ENCODE measurements at places on chromosomes 5 and 9.
A peak's percentile ranks its signal among the peaks of the same experiment; 100 is the strongest.

- no peak for DNase-seq
These were observed 75.5 kb downstream of the TSPAN17 start for GRCh38 chr5:176722757-176723156.

- no peak for DNase-seq
These were observed 59.0 kb upstream of the KLF4 start for GRCh38 chr9:107548298-107549142.

- no peak for DNase-seq
These were observed 126.5 kb upstream of the BNC2 start for GRCh38 chr9:16996901-16997491.

- DNase-seq, result no peak
These were observed 16.4 kb upstream of the SMIM15 start for GRCh38 chr5:61178702-61179101.

DNA sequence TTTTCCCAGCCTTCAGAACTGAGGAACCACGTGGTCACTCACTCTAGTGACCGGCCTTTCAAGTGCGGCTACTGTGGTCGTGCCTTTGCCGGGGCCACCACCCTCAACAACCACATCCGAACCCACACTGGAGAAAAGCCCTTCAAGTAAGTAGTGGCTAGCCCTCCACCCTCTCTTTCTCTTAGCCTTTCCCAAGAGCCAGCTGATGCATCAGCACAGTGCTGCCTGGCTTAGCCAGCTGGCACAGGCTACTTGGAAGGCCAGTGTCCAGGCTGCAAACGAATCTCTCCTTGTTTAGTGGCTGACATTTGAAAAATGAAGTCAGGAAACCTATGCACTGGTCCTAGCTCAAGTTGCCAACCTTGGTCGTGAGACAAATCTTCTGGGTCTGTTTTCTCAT, 91.1 kb downstream of the PRDM6 start:
- DNase-seq, result no peak

DNA sequence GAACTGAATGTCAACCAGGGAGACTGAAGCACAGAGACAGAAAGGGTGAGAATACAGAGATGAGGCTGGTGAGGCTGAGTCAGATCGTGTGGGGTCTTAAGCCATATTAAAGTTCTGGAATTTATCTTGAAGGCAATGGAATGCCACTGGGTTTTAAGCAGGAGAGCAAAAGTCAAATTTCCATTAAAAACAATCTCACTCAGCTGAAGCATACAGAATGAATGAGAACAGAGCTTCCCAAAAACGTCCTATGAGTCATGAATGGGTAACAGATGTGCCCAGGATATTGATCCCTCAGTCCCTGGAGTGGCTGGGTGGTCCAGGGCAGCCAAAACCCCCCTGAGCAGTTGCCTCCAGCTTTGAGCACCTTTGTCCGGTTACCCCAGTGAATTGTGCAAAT, 44.9 kb downstream of the PFDN1 start:
- peak; percentile 8 for DNase-seq

DNA sequence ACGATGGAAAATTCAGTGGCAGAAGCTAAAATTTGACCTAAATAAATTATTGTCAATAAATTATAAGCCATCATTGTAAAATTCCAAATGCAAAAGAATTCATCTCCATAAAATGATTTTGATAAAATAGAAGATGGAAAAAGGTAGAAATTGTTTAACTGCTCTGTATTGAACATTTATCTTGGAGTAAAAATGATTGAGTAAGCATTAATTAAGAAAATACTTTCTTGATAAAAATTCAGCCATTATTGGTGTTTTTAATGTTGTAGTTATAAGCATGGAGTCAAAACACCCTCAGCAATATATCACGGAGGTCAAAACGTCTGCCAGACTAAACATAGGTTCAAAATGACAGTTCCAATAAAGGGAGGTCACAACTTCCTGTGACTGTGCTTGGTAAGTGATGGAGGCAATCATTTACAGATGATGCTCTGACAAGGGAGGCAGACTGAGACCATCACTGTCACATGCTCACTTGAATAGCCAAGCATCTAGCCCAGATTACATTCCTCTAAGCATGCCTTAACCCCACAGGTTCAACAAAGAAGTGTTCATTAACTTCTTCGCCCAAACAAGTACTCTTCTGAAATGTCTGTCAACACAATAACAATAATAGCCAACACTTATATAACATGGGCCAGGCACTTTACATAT, 69.5 kb downstream of the SH3TC2 start:
- DNase-seq, result peak; percentile 19

DNA sequence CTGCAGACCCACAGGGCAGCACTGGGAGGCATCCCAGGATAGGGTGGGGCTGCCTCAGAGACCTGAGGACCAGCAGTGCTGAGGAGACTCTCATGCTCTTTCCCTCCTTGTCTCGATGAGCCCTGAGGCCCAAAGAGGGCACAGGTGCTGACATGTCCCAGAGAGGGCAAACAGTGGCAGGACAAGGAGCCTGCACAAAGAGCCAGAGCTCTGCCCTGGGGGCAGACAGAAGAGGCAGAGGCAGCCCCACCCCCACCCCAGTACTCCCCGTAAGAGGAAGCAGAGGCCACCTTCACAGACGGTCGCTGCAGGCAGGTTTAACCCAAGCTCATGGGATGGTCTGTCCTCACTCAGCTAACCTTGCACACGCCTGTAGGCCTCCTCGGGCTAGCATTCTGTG, 29.4 kb upstream of the TTLL11 start:
- DNase-seq, result no peak

- no peak for DNase-seq
These were observed 7.3 kb upstream of the EXOSC3 start for GRCh38 chr9:37792122-37792521.

DNA sequence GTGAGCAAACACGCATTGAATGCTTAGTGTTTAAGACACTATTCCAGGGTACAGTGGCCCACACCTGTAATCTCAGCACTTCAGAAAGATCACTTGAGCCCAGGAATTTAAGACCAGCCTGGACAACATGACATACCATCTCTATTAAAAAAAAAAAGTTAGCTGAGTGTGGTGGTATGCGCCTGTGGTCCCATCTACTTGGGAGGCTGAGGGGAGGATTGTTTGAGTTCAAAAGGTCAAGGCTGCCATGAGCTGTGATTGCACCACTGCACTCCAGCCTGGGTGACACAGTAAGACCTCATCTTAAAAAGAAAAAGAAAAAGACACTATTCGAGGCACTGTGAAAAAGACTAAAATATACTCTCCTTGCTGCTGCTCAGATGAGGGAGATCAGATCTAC, 240.7 kb downstream of the NR3C1 start:
- no peak for DNase-seq

- DNase-seq, result no peak
These were observed 49.2 kb upstream of the SPDL1 start for GRCh38 chr5:169534311-169534880.

GRCh38 chr5:6403416-6403815, 25.1 kb upstream of the MED10 start:
- DNase-seq, result peak; percentile 14

DNA sequence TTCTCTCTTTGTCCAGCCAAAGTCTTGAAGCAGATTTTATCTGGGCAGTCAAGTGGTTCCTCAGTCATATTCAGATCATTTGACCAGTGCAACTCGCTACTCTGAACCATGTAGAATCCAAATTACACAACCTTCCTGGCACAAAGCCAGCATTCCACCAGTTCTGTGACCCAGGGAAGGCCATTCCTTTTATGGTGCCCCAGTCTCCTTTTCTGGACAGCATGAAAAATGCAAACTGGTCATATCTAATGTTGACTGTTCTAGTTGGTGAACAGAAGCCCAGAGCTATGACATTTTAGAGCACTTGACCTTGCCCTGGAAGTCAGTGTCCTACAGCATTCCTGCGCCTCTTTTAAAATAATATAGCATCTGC, 364.6 kb downstream of the BRINP1 start:
- no peak for DNase-seq

DNA sequence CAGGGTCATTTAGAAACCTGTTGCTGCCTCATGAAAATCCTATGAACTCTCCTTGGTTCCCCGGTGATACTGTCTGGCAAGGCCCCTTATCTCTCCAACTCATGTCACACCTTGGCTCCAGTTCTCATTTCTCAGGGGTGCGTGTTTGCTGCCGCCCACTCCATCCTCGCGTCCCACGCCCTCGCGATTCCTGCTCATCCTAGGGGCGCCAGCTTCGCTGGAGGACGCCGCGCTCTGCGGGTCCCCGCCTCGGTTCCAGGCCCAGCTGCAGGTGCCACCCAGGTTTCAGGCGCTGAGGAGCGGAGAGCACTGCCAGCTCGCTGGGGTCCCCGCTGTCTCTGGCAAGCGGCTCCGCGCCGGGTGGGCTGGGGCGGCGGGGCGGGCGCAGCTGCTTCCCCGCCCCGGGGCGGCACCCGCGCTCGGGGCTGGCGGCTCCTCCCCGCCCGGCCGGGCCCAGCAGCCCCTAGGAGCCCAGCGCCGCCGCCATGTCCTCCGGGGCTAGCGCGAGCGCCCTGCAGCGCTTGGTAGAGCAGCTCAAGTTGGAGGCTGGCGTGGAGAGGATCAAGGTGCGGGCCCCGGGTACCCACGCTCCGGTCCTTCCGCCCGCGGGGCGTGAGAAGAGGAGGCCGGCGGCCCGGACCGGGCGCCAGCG, at the start of gene GNG10:
Gene GNG10 (plus strand): TSS at position 456 of the 652 bp plus-strand sequence. CDS start 30 bp downstream, at position 486.
- no peak for DNase-seq

DNA sequence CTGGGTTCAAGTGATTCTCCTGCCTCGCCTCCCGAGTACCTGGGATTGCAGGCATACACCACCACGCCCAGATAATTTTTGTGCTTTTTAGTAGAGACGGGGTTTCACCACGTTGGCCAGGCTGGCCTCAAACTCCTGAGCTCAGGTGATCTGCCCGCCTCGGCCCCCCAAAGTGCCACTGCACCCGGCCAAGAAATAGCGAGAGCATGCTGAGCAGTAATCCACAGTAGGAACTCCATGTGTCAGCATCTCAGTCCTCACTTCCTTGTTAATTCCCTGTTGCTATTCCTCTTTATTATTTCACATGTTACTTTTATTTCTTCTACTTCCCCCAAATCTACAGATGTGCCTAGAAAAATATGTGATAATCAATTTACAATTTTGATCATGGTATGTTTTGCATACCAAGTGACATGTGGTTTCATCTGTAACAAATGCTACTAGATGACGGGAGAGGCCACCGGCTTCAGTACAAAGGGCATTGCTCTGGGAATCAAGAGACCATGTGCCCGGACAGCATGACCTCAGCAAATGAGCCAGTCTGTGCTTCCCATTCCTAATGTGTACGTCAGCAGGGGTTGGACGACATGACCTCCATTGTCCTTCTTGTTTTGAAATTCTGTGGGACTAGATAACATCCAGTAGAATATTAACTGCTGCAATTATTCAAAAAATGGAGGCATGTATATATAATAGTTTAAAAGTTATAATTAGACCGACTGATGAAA, 61.6 kb downstream of the FNBP1 start:
- DNase-seq, result no peak

DNA sequence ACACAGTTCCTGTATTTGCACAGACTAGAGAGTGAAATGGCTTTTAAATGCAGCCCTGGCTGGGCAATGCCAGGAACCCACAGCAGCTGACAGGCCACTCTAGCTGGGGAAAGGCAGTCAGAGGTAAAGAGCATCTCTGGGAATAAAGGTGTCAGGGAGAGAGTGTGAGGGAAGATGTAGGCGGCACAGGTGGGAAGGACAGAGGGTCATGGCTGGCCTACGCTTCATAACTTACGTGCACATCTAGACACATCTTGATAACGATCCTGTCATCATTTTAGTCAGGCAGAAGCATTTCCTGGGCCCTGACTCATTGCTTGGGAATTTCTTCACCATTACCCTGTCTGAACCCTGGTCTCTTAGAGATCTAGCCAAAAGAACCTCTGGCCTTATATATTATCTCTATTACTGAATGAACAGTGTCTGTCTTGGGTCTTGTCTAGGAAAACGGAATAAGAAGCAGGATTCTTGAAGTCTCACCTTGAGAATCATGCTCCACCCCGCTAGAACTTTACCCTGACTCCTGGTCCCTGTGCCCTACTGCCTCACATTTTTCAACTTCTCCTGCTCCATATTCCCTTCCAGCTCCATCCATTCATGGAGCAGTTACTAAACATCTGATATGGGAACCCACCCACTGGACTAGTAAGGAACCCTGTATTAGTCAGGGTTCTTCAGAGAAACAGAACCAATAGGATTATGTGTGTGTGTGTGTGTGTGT, 106.4 kb upstream of the ELL2 start:
- no peak for DNase-seq

GRCh38 chr9:89889865-89890264, 285.1 kb downstream of the GADD45G start:
- DNase-seq, result no peak

DNA sequence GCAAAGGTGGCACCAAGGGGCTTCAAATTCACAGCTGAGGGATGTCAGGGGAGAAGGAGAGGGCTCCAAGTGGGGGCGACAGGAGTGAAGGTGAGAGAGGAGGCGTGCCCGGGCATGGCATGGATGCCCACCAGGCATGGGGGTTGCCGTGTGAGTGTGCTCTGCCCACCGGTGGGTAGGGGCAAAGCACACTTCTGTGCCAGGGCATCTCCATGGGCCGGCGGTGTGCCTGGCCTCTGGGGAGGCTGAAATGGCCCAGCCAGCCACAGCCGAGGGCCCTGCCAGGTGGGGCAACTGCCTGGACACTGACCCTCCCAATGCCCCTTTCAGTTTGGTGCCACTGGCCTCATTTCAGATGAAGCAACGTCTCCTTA, 14.0 kb upstream of the RNU6ATAC start:
- no peak for DNase-seq

Data from vagina (tissue), 2 donors.